Vagina (tissue), 2 donors: ENCODE measurements at places on chromosomes 1 and 21. TPM values are rescaled to one million over a fixed set of nuclear protein-coding genes. Genes with fewer than 3 reads are reported as not detected.

Gene MROH7
- 7.4 TPM for total RNA-seq

Gene PGD
- total RNA-seq, result 100 TPM

Gene ATP6V1G3
- not detected for total RNA-seq

Gene MAP10
- 2.2 TPM for total RNA-seq

Gene KRTAP7-1
- total RNA-seq, result not detected

Gene LRRC53
- total RNA-seq, result not detected

Gene ADAMTS1
- 241 TPM for total RNA-seq

Gene FLG2
- total RNA-seq, result not detected

DNA sequence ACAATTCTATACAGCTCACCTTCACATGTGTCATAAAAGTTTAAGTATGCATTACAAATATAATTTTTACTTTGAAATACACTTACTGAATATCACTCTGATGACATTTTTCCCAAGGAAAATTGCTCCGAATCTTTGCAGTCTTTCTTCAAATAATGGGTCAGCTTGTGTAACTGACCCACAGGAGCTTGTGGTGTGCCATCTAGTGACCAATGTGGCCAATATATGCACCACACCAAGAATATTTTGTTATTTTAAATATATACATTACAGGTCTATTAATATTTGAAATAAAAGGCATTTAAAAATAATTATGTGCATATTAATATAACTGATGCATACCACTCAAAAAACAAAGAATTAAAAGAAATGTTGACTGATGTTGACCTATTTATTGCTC, 271.4 kb downstream of the TBX15 start:
- H3K27me3 ChIP-seq, result no peaks in the 10 kb centered on the region
- no peak for DNase-seq
- H3K36me3 ChIP-seq, result no peaks in the 10 kb centered on the region
- H3K27ac ChIP-seq, result no peak overlapping the region
- no peak overlapping the region for H3K4me3 ChIP-seq

- DNase-seq, result no peak
- no peak overlapping the region for H3K27ac ChIP-seq
- no peak overlapping the region for H3K4me3 ChIP-seq
- H3K4me1 ChIP-seq, result peaks cover 38% of the 10 kb centered on the region
- H3K36me3 ChIP-seq, result no peaks in the 10 kb centered on the region
Observed at GRCh38 chr1:98323906-98324358, 337.6 kb upstream of the SNX7 start.

- DNase-seq, result no peak
- peaks cover 4% of the 10 kb centered on the region for H3K36me3 ChIP-seq
- H3K27ac ChIP-seq, result no peak overlapping the region
Observed at GRCh38 chr1:43439781-43440180, 13.9 kb downstream of the HYI start.

DNA sequence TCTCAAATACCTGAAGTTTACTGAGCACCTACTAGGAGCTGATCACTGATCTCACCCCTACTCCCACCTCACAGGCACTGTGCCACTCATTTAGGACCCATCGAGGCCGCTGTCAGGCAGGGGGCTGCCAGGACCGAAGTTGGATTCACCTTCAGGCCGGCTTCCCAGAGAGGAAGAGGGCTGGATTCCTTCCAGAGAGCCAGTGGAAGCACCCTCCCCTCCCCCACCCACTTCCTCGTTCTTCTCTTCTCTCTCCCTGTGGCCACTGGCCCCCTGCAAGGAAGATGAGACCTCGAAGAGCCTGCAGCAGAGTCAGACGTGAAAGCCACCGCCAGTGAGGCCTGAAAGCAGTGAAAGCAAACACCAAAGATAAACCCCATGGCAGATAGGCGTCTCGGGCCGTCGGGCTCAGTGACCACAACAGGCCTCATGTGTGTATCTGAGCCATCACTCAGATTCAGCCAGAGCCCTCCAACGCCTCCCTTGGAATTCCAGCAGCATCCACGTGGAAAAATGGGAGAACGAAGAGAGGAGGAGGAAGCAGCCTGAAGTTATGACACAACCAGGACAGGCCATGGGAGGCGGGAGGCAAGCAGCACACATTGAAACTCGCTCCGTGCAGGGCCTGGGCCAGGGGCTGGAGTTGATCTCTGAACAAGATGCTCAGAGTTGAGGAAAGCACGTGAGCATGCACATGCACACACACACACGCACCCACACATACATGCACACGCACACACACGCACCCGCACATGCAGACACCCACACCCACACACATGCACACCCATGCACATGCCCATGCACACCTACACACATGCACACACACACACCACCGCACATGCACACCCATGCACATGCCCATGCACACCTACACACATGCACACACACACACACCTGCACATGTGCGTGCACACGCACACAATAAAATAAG, 6.2 kb upstream of the AGTRAP start:
- no peaks in the 10 kb centered on the region for H3K36me3 ChIP-seq
- H3K27me3 ChIP-seq, result no peaks in the 10 kb centered on the region
- no peak for DNase-seq

- no peak overlapping the region for H3K27ac ChIP-seq
- DNase-seq, result no peak
- peaks cover 23% of the 10 kb centered on the region for H3K36me3 ChIP-seq
Observed at GRCh38 chr1:66984491-66984890, 59.7 kb downstream of the MIER1 start.

DNA sequence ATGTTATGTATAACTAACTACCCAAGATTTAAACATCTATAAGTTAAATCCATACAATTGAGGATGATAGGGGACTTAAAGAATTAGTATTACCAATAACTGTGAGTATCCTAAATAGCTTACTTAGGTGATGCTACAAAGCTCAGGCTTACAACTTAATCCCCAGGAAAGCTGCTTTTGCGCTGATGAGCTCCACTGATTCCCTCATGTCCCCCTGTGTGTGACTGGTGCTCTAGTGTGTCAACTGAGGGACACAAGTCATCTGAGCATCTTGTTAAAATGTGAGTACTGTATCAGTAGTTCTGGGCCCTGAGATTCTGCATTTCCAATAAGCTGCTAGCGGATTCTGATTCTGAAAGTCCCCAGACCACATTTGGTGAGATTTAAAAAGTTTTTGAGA, 1458.8 kb downstream of the MRPL39 start:
- H3K27me3 ChIP-seq, result no peaks in the 10 kb centered on the region
- H3K36me3 ChIP-seq, result no peaks in the 10 kb centered on the region
- H3K4me3 ChIP-seq, result no peak overlapping the region
- no peaks in the 10 kb centered on the region for H3K4me1 ChIP-seq

- no peaks in the 10 kb centered on the region for H3K36me3 ChIP-seq
- no peak overlapping the region for H3K4me3 ChIP-seq
- peaks cover 17% of the 10 kb centered on the region for H3K4me1 ChIP-seq
Observed at GRCh38 chr1:227244339-227245118, 73.8 kb downstream of the CDC42BPA start.

- H3K4me3 ChIP-seq, result no peak overlapping the region
- peaks cover 6% of the 10 kb centered on the region for H3K4me1 ChIP-seq
- no peaks in the 10 kb centered on the region for H3K27me3 ChIP-seq
- no peaks in the 10 kb centered on the region for H3K36me3 ChIP-seq
Observed at GRCh38 chr1:246476771-246477170, 30.3 kb downstream of the SMYD3 start.

DNA sequence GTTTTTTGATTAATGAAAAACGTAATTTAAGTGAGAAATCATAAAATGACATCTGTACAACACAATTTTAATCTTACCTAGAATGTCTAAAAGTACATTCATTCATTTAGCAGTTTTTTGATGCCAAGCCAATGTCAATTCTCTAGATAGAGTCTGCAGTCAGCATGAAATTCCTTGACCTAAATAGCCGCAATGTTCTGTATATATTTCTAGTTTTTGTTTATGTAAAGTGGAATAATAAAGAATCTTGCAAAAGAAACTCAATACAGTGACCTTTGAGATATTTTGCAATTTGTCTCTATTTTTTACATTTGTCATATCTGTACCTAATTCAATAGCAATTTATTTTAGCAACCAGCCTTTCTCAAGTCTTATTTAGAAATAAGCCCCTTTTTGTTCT, 176.0 kb downstream of the ATP6V1G3 start:
- no peak overlapping the region for H3K4me3 ChIP-seq
- no peaks in the 10 kb centered on the region for H3K36me3 ChIP-seq
- no peaks in the 10 kb centered on the region for H3K27me3 ChIP-seq
- H3K27ac ChIP-seq, result no peak overlapping the region

DNA sequence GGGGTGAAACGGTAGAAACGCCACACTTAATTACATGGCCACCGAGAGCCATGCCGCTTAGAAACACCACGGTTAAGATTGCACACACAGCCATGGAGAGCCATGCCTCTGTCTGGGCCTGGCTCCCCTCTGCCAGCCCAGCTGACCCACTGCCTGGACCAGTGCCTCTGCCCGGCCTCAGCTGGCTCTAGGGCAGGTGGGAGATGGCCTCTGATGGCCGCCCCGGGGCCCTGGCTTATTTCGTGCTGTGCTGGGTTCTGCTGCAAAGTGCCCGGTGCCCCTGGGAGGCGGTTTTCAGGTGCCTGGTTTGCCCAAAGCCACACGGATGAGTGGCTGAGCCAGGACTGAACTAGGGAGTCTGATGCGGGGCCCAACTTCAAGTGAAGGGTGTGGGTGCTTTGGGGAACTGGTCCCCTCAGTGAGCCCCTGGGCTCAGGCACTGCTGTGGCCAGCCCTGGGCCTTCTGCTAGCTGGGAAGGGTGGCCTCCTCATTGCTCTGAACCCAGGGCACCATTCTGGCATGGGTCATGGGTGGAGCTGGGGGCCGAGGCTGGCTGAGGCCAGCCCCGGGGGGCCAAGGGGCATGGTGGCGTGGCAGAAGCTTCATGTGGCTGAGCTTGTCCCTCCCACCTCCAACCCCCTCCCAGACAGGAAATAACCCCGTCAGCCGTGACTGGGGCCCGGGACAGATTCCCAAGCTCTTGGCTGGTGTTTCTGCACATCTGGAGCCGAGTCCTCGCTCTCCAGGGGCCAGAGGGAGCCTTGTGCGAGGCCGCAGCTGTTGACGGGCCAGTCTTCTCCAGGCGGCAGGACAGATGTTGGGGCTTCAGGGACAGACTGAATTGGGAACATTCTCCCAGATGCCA, 1.9 kb upstream of the GPR153 start:
- peak overlapping the region; percentile 87 for H3K27ac ChIP-seq
- no peak for DNase-seq
- H3K4me3 ChIP-seq, result no peak overlapping the region
- H3K36me3 ChIP-seq, result no peaks in the 10 kb centered on the region

DNA sequence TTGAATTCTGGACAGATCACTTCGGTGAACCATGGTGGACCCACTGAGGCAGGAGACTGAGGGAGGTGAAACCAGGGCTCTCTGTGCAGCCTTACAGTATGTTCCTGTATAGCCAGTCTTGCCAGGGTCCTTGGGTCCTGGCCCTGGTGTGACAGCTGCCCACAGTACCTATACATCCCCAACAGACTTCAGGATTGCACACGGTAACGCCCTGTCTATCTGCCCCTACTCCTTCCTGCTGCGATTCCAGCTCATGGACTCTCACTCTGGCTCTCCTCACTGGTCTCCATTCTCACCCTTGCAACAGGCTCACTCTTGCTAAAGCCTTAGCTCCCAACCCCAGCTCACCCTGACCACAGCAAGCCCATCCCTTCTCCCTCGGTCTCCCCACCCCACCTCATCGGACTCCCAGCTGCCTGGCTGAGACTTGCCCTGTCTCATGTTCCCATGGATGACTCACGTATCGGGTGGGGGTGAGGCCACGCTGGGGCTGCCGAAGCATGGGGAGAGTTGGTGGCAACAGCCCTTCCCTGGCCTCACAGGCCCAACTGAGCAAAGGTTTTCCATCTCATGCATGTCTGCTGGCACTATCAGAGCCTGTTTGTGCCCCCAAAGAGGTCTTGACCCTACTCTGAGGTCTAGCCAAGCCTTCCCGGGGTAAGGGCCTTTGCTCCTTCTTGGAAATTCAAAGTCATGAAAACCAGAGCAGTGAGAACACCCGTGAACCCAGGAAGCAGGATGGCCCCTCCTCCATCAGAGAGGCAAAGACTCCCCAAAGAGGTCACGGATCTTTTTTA, 7.1 kb downstream of the PHLDA3 start:
- peaks cover 81% of the 10 kb centered on the region for H3K4me1 ChIP-seq
- peak; percentile 99 for DNase-seq
- H3K36me3 ChIP-seq, result no peaks in the 10 kb centered on the region
- H3K27ac ChIP-seq, result peak overlapping the region; percentile 96

- no peaks in the 10 kb centered on the region for H3K27me3 ChIP-seq
- no peak for DNase-seq
- H3K4me3 ChIP-seq, result no peak overlapping the region
Observed at GRCh38 chr1:109769330-109770078, 5.8 kb upstream of the EPS8L3 start.

GRCh38 chr1:51605961-51606723, 10.8 kb upstream of the OSBPL9 start:
- H3K4me1 ChIP-seq, result no peaks in the 10 kb centered on the region
- no peak overlapping the region for H3K4me3 ChIP-seq
- H3K27me3 ChIP-seq, result no peaks in the 10 kb centered on the region
- no peak overlapping the region for H3K27ac ChIP-seq
- DNase-seq, result no peak

DNA sequence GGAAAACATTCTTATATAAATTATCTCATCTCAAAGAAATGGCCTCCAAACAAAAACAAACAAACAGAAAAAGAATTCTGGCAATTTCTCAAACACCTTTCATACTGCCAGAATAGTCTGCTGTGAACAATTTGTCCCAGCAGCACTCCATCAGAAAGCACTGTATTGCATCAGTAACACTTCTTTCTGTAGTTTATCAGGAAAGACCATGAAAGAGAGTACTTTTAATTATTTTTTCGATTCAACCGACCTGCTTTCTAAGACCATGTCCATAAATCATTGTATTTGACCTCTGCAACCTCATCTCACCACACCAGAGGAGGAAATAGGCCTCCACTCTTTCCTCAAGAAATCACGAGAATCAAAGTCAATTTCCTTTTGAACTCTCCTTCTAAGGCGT, 1579.9 kb downstream of the MRPL39 start:
- H3K36me3 ChIP-seq, result no peaks in the 10 kb centered on the region
- H3K4me3 ChIP-seq, result no peak overlapping the region
- no peaks in the 10 kb centered on the region for H3K4me1 ChIP-seq
- DNase-seq, result no peak

DNA sequence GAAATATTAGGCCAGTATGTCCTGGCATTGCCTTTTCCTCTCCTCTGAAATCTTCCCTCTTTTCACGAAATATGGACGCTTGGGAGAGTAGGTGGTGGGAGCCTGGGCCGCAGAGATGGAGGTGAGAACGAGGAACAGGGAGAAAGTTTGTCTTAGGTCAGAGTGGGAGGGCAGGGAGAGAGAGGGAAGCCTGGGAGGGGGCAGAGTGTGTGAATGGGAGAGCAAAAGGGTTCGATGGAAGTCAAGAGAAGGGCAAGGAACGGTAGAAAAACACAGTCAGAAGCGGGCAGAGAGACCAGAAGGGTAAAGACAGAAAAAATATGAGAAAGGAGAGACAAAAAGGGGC, 1.2 kb downstream of the TRABD2B start:
- peak overlapping the region; percentile 87 for H3K27ac ChIP-seq
- no peaks in the 10 kb centered on the region for H3K36me3 ChIP-seq
- H3K4me1 ChIP-seq, result peaks cover 45% of the 10 kb centered on the region
- no peaks in the 10 kb centered on the region for H3K27me3 ChIP-seq
- no peak for DNase-seq
